ENCODE measurements at places on chromosomes 16 and 17.

DNA sequence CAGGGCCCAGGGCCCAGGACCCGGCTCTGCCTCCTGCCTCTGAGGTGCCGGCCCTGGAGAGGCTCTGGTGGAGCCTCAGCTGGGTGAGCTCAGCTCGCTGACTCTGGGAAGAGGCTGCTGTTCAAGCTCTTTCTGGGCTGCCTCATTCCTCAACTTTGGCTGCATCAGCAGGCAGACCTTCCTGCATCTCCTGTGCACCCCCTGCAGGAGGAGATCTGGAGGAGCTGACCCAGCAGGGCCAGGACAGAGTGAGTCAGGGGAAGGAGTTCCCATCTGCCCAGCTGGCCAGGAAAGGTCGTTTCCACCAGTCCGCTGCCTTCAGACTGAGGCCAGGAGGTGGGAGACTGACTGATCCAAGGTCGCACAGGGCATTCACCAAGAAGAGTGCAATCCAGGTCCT is 10.7 kb downstream of the CRHR1 start:
- no peak for DNase-seq

DNA sequence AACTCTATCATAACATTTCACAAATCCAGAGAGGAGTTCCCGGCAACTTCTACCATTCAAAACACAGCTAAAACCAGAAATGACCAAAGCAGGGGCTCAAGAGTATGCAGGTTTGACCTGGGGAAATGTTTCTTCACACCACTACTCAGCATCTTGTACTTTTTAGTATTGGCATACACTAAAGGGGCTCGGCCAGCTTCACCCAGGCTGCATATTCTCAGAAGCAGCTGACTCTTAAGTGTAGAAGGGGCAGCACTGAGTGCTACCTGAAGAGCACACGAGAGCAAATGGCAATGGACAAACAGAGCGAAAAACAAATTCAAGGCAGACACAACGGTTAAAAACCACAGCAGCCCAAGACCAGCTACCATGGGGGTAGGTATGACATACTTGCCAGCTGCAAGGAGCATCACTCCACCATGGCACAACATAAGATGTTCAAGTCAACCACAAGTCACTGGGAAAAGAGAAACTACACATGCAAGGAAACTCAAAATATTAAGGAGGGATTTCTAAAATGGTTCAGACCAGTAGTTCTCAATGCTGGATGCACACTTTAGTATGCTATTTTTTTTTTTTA is 34.4 kb downstream of the N4BP1 start:
- peak; percentile 64 for DNase-seq

- DNase-seq = no peak
Measured at GRCh38 chr17:38451030-38451839, 23.0 kb downstream of the ARHGAP23 start.

DNA sequence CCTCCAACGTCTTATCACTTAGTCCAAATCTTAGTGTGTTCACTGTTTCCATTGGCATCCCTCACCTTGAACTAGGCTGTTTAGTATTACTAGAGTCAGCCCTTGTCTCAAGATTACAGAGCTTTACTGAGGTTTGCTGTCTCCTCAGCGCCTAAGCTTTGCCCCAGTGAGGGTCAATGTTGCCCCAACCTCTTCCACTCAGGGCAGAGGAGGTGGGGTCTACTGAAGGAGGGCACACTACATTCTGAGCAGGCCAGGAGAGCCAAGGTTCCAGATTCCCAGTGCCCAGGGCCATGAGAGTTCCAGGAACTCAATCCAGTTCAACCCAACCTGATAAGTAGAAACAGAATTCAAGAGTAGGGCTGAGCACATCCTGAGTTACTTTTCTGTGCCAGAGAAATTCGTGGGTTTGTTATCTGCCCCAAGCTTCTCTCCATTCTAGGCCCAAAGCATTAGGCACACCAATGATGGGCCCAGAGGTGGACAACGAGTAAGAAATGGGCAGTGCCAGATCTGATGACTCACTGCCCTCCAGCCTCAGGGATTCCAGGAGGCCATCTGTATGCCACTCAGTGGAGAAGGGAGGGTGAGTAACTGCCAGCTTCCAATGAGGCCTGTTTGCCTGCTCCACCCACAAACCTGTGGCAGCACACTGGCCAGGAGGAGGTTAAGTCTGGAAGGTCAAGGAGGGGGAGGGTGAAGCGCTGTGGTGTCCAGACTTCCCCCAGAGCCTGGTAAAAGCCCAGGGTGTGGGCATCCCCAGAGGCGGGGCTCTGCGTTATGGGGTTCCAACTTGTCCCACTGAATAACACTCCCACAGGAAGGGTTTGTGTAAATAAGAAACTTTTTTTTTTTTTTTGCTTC is 8.2 kb downstream of the TUBG2 start:
- no peak for DNase-seq

DNA sequence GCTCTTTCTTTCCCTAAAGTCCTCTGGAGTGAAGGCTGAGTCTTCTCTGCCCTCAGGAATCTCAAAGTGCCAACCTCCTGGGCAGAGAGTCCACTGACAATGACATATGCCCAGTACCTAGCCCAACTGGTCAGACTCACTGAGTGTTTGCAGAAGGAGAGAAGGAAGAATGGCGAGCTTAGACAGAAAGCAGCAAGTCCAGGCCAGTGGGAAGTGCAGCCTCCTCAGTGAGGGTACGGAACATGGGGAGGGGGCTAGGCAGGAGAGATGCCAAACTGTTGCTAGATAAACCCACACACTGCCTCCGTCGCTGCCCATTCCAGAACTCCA is 678 bp downstream of the EXOC7 start:
- no peak for DNase-seq

GRCh38 chr16:71894229-71894920 is 956 bp upstream of the IST1 start:
- DNase-seq = peak; percentile 37

GRCh38 chr17:75909812-75910274 is 5.2 kb upstream of the MRPL38 start:
- peak; percentile 51 for DNase-seq

GRCh38 chr16:89330177-89330856 is 112.8 kb downstream of the ZNF778 start:
- DNase-seq = peak; percentile 84

GRCh38 chr17:44079877-44080821 is 9.6 kb downstream of the G6PC3 start:
- DNase-seq = no peak

- DNase-seq = no peak
Measured at GRCh38 chr16:35510701-35511100, 2051.3 kb downstream of the TP53TG3F start.

DNA sequence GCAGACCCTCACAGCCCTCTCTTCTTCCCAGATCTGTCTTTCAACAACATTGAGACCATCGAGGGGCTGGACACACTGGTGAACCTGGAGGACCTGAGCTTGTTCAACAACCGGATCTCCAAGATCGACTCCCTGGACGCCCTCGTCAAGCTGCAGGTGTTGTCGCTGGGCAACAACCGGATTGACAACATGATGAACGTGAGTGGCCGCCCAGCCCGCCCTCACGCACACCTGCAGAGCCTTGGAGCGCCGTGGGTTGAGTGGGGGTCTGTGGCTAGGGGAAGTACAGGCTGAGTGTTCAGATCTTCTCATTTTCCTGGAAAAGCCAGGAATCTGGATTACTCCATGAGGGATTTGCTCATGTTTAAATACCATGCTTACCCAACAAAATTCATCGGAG is 15.2 kb downstream of the DRC3 start:
- DNase-seq = no peak

GRCh38 chr16:88681709-88682451 is 4.4 kb downstream of the SNAI3 start:
- DNase-seq = peak; percentile 53

- no peak for DNase-seq
Measured at GRCh38 chr17:7809086-7809790, 24.8 kb upstream of the KDM6B start.

GRCh38 chr16:10009684-10010083 is 172.5 kb downstream of the GRIN2A start:
- no peak for DNase-seq
